ENCODE measurements at places on chromosomes 3 and 15.

- no peak for DNase-seq
These were observed 24.5 kb downstream of the TMEM266 start for GRCh38 chr15:76084256-76084655.

GRCh38 chr3:64732576-64732975, 44.8 kb upstream of the ADAMTS9 start:
- no peak for DNase-seq

GRCh38 chr3:137761563-137762503, 2.3 kb upstream of the SOX14 start:
- DNase-seq = no peak

DNA sequence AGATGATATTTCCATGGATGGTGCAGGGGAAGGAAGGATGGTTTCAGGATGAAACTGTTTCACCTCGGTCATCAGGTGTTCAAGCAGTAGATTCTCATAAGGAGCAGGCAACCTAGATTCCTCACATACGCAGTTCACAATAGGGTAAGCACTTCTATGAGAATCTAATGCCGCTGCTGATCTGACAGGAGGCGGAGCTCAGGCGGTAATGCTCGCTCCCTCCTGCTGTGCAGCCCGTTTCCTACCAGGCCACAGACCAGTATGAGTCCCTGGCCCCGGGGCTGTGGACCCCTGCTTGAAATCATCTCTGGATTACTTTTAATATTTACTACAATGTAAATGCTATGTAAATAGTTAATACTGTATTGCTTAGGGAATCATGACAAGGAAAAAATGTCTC, 241.8 kb downstream of the ROBO2 start:
- no peak for DNase-seq

DNA sequence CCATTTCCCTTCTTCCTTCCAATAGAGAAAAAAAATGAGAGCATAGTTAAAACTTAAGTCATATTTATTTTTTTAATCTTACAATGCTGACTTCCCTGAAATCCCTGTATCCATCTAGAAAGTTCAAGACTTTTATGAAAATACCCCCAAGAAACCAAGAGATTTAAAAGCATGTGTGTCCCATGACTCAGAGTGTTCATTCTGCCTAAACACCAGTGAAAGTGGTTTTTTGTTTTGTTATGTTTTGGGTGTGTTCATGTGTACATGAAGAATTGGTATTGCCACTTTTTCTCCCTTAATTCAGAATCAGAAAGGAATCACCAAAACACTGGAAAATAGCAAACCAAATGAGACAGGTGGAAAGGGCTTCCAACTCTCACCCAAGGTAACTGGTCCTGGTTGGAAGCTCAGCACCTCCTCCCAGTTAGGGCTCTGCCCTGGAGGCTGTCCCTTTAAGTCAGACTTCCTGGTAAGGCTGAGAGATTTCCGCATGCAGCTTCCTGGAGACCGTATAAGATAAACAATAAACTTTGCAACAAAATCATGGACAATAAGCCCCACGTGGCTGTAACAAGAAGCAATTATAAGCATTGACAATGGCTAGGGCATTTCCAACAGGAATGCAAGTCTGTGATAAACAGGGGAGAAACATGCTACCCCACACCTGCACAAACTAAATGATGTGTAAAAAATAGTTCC, 121.9 kb upstream of the ARHGEF3 start:
- DNase-seq = no peak

- no peak for DNase-seq
These were observed 917.5 kb downstream of the FHIT start for GRCh38 chr3:60333710-60334109.

DNA sequence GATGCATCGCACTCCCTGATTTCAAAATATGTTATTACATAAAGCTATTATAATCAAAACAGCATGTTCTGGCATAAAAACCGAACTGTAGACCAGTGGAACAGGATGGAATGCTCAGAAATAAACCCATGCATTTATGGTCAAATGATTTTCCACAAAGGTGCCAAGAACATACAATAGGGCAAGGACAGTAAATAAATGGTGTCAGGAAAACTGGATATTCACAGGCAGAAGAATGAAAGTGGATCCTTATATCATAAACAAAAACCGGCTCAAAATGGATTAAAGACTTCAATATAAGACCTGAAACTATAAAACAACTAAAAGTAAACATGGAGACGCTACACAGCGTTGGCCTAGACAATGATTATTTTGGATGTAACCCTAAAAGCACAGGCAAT, 22.6 kb downstream of the USP50 start:
- DNase-seq = no peak

- DNase-seq = no peak
These were observed 166.1 kb downstream of the SSR3 start for GRCh38 chr3:156388497-156389448.

DNA sequence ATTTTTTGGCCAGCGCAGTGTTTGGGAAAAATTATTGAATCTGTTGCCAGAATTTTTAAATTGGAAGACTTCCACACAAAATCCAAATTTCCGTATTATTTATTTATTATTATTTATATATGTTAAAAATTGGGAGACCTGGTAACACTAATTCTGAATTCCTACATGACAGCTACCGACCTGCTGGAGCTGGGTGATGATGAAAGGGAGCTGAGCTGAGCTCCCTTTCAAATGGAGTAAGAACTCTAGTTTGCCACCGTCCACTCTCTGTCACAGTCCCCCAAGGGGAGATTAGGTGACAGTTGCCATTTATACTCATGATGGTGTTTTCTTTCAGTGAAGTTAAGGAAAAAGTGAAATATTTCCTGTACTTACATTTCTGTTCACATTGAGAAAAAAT, 1.4 kb downstream of the CRTC3 start:
- DNase-seq = no peak

GRCh38 chr3:40805456-40805855, 280.7 kb downstream of the ZNF621 start:
- DNase-seq = no peak

DNA sequence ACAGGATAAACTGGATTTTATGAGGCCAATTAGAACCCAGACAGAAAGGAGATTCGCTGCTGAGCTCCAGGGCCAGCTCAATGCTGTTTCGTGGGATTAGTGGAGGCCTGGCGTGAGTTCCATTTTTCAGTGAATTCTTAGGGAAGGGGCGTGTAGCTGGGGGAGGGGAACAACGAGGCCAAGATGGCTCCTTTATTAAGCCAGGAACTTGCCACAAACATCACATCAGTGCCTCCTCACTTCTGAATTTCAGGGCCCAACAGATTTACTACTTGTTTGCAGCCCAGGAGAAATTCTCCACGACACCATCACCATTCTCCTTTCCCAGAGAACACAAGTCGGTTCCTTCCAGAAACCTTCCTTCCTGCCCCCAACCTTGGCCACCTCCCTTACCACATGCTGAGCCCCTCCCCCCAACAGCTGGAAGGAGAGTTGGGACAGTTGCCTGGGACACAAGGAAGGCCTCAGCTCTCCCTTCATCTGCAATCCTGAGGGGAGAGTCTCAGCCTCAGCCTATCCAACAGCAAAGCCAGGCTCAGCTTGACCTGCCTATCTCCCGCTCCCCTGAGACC, 5.8 kb downstream of the IGDCC4 start:
- no peak for DNase-seq

GRCh38 chr3:120615847-120616609, 19.9 kb downstream of the NDUFB4 start:
- DNase-seq = no peak

Measured in stimulated activated CD4-positive, alpha-beta T cell treated with anti-CD3 and anti-CD28 coated beads, Interleukin-12 subunit alpha, Interleukin-12 subunit beta, amount 100 ng/mL, for 48 hours (primary cell).